ENCODE measurements at places on chromosomes 12 and 14.

GRCh38 chr14:60915781-60916180 is 65.1 kb downstream of the TRMT5 start:
- no peak for ATAC-seq

- ATAC-seq, result no peak
Observed at GRCh38 chr14:102971314-102971713, 48.9 kb downstream of the AMN start.

DNA sequence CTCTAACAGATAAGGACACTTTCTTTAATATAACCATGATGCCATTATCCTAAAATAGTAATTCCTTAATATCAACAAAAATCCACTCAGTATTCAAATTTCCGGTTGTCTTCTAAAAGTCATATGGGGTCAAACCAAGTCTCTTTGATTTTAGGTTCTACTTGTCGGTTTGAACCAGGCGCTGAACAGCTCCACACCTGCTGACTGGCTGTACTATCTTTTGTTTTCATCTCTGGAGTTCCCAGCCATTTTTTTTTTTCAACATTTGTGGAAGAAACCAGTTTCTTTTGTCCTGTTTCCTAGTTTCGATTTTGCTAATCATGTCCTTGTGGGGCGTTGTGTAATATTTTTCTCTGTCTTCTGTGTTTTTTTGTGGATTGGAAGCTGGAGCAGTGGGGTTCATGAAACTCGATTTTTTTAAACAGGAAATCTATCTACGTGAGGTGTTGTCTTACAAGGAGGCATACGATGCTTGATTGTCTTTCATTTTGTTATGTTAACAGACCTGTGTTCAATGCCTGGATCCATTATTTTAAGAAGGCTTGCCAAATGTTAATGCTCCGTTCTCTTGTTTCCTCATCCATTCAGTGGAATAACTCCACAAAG is 50.2 kb downstream of the FZD10 start:
- no peak for ATAC-seq

DNA sequence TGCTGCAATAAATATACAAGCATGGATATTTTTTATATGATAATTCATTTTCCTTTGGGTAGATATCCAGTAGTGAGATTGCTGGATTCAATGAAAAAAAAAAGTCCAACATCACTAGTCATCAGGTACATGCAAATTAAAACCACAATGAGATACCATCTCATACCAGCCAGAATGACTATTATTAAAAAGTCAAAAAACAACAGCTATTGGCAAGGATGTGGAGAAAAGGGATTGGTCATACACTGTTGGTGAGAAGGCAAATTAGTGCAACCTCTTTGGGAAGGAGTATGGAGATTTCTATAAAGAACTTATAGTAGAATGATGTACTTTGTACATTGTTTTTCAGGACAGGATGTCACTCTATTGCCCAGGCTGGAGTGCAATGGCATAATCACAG is 531.2 kb upstream of the MGAT4C start:
- no peak for ATAC-seq
